Hepatocyte (in vitro differentiated cells): ENCODE measurements at places on chromosomes 16 and 17. TPM values are rescaled to one million over a fixed set of nuclear protein-coding genes. Genes with fewer than 3 reads are reported as not detected.

DNA sequence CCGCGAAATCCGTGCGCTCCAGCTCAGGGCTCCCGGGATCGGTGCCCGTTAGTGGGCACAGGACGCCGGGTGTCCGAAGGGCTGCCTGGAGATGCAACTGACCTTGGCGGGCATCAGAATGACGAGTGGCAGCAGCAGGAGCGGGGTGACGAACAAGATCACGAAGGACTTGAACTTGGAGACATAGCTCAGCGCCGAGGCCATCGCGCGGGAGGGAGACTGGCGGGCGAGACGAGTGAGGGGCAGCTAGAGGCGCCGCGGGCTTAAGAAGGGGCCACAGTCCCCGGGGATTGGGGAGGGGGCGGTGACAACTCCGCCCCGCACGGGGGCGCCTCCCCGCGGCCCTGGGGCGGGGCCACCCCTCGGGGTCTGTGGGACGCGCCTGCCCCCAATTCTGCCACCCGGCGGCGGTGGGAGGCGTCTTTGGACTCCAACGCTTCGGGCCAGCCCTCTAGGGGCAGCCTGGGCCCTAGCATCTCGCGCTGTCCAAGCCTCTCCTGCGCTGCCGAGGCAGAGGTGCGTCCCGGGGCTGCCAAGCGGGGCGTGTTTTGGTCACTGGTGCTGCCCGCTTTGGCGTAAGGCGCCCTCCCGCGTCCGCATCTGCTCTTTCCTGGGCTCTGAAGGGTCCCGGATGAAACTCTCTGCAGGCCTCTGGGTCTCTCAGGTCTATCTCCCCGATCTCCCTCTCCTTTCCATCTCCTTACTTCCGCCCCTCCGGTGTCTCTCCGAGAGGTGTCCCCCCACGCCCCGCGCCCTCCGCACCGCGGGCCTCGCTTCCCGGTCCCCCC lies at the start of gene SLC13A5:
Gene SLC13A5, minus strand, starts transcription at position 240 of the 788 bp plus-strand sequence. Its CDS starts 36 bp downstream, at position 204.
- peak; percentile 84 for DNase-seq

- DNase-seq = no peak
Measured at GRCh38 chr16:68793401-68793857, 49.9 kb upstream of the TANGO6 start.

DNA sequence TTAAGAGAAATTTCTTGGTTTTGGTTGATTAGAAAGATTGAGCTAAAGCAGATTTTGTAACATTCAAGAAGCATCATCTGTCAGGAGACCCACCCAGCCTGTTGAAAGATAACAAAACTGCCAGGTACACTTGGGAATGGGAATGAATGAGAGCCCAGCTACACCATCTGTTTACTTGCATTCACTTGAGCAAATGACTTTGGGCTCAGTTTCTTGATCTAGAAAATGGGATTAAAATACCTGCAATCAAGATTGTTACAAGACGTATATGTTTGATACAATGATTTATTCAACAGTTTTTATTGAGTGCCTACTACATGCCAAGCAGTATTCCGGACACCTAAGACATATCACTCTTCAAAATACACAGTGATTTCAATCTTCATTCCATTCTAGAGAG lies 76.3 kb upstream of the HAS3 start:
- no peak for DNase-seq

DNA sequence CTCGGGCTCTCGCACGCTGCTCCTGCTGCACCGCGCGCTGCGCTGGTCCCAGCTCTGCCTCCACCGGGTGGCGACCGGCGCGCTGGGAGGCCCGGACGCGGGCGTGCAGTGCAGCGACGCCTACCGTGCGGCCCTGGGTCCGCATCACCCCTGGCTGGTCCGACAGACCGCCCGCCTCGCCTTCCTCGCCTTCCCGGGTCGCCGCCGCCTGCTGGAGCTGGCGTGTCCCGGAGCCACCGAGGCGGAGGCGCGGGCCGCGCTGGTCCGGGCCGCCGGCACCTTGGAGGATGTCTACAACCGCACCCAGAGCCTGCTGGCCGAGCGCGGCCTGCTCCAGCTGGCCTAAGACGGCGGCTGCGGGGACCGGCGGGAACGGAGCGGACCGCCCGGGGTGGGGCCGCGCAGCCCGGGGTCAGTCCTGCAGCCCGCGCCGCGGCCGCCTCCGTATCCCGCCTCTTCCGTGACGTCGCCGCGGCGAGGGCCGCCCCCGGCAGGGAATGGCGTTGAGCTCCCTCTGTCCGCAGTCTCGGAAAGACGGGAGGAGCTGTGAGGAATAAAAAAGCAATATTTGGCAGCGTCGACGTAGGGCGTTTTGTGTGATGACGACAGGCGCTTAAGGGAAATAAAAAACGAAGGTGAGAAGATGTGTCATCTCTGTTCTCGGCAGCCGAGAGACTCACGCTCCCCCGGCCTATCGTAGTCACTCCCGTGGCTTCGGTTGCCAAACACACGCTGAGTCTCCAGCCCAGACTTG lies 1.4 kb downstream of the GLTPD2 start:
- DNase-seq = peak; percentile 94

GRCh38 chr16:12087901-12088421 lies 111.4 kb downstream of the SNX29 start:
- DNase-seq = no peak

Gene GPRC5C
- 150 and 159 TPM in 2 replicates for total RNA-seq

Gene DPEP2
- total RNA-seq = not detected in 2 replicates

Gene TRAPPC1
- 20.7 and 29.5 TPM in 2 replicates for total RNA-seq

Gene SOX15
- 0.13 and 0.44 TPM in 2 replicates for total RNA-seq

Gene CA5A
- total RNA-seq = 1.7 and 1.9 TPM in 2 replicates
